GM12892 (cell line): ENCODE measurements at places on chromosomes 7 and 10.

DNA sequence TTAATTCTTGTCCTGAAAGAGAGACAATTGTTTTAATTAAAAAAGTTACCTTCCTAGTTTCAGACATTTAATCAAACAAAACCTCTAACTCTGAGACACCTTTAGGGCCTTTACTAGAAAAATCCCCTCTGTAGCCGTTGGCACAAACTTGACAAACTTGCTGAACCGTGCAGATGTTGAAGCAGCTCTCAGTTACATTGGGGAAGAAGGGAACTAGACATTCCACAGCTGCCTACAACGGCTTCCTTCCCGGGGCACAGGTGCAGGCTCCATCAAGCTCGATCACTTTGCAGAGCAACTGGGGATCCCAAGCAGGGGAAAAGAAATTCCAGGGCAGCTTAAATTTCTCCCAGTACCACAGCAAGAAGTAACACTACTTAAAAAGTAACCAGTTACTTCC, 141.3 kb downstream of the SKAP2 start:
- DNase-seq, result no peak

- DNase-seq, result no peak
These were observed 202.6 kb upstream of the ZMIZ1 start for GRCh38 chr10:78865931-78866717.

DNA sequence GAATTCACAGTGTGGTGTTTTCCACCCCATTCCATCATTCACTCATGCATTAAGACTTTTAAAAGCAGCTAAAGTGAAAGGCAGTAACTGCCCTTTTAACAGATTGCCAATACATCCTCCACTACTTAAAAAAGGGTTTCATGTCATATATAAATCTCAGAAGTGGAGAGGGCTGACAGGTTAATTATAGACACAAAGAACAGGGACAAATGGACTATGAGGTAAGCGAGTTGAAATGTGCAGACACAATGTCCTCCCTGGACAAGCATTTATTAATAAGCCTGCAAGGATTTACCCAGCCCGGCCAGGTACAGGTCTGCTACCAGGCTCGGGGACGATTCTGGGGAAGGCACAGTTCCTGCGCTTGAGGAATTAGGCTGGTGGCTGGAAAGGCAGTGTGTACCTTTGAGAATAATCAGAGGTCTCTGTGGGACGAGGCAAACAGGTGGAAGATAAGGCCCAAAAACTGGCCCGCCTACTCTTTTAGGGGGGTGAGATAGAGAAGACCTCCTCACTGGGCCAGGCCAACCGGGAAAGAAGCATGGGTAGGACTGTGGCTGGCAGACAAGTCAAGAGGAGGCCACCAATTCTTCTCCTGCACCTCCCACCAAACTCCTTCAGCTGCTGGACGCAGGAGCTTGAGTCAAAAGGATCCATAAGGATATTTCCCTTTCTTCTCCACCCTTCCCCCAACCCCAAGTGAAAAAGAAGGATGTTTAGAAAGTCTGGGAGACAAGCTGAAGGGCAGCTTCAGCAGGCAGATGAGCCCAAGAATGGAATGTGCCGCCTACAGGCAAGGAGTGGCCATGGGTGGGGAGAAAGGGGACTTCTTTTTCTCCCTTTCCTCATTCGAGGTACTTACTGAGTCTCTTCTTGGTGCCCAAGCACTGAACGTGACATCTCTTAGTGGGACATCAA, 1.5 kb downstream of the PDLIM1 start:
- DNase-seq, result no peak

GRCh38 chr7:1452205-1452604, 7.1 kb downstream of the MICALL2 start:
- no peak for DNase-seq

- DNase-seq, result no peak
These were observed 68.0 kb downstream of the UNCX start for GRCh38 chr7:1300636-1301035.
